ENCODE measurements at places on chromosomes 2 and 18.

- peak; percentile 98 for DNase-seq
These were observed 66.6 kb downstream of the MTCL1 start for GRCh38 chr18:8771930-8772329.

GRCh38 chr18:61900504-61901281 lies 7.9 kb upstream of the RNF152 start:
- DNase-seq, result no peak

DNA sequence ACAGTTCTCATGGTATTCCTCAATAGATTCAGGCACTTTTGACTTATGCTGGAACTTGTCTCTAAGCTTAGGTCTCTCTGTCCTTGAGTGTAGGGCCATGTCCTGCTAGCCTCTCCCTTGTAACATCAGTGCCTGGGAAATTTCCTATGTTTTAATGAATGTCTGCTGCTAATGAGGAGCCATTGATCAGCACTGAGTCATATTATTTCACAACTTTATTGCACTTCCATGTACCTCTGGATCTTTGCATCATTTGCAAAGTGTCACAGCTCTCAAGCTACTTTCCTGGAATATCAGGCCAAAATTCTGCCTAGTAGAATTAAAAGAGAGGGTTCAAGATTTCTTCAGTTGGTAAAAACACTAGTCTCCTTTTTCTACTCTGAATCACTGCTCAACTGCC lies 102.5 kb downstream of the GAREM1 start:
- no peak for DNase-seq

DNA sequence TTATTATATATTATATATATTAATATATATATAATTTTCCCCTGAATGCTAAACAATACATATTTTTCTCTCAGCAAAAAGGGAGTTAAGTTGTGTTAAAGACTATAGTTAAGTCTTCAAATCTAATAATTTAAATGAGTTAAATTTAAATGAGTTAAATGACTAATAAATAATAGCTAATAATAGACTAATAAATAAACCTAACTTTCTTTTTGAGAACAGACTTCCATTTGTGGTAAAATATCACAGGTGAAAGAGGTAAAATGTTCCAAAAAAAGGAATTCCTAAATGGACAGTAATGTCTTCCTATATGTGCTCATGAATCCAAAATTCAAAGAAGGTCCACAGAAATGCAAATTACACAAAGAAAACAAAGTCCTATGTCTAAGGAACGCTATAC lies 74.6 kb downstream of the SLC25A12 start:
- DNase-seq, result no peak

GRCh38 chr2:173588931-173589369 lies 234.3 kb downstream of the CDCA7 start:
- no peak for DNase-seq

DNA sequence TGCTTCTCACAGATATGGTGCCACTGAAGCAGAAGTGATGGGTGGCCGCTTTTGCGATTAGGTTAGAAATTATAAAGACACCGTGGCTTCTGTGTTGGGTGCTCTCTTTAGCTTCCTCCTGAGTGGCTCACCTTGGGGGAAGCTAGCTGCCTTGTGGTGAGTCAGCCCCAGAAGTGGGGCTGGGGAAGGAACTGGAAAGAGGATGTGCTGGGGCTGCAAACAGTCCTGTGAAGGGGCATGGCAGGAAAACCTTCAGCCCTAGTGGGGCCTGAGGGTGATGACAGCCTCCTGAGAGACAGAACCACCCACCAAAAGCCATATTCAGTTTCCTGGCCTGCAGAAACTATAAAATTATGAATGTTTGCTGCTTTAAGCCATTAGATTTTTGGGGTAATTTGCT lies 8.9 kb upstream of the ASB18 start:
- no peak for DNase-seq

- DNase-seq, result no peak
These were observed 624.5 kb downstream of the NR4A2 start for GRCh38 chr2:155708071-155708470.

DNA sequence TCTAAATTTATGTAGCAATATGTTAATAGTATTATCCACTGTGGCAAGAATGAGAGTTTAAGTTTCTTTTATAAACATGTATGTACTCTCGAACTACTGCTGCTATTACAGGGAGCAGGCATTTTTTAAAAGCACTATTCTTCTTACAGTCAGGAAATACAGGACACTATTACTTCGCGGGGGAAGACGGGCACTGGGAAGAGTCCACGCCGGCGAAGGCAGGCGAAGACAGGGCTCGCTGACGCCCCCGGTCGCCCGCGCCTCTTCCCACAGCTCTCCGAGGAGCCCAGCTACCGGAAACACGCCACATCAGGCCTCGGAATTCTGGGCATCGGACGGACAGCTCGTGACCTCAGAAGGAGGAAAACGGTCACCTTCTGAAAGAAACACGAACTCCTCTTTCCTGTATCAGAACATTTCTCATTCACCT lies 90.2 kb downstream of the FAM161A start:
- peak; percentile 63 for DNase-seq

DNA sequence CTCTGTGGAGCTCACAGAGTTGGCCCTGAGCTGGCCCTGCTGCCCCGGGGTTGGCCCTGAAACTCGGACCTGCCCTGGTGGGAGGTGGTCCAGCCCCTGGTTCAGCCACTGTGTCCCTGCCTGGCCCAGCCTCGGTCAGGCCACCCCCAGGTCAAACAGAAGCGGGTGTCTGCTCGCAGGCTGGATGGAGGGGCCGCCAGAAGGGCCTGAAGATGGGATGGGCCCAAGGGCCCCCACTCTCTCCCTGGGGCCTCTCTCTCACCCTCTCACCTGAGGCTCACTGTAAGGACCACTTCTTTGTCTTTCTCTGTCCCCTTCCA lies 25.1 kb upstream of the B3GNT7 start:
- DNase-seq, result no peak

DNA sequence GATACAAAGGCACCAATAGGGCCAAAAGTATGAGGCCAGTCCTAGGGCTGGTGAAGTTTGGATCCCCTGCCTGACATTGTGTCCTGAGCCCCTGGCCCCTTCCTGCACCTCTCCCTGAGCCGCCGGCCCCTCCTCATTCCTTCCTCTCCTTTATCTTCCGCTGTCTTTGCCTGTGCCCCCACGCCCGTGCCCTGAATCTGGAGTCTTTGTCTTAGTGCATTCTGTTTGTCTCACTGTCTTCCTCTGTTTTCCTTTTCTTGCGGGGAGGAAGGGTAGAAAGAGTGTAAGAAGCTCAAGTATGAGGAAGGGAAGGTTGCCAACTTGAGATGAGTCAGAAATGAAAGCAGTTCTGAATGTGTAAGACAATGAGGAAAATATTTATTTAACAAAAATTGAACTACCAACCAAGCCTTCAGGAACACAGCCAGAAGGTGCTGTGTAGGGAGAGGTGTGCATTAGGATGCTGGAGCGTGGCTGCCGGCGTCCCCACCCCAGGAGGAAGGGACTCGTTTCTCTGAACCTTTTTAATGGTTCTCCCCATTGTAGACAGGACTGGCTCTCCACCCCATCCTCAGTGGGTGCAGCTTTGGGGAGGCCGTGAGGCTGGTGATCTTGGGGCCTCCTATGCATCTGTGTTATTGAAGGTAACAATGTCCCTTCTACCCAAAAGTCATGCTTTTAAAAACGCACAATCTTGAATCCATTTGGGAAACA lies 133.1 kb downstream of the NEDD4L start:
- DNase-seq, result peak; percentile 49

- no peak for DNase-seq
These were observed 100.9 kb upstream of the TEX51 start for GRCh38 chr2:126797622-126798275.

DNA sequence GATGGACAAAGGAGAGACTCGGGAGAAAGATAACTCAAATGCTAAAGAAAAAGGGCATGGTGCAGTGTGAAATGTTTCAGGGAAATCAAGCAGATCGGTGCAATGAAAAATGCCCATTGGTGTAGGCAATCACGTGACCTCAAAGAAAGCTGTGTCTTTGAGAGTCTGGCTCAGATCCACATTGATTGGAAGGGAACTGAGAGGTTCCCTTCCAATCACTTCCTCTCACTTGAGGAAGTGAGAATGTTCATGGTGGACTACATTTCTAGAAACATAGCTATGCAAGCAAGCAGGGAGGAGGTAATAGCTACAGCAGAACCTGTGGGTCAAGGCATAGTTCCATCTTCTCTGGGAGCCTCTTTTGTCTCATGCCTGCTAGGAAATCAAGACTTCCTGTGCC lies 187.4 kb downstream of the LPIN1 start:
- no peak for DNase-seq

DNA sequence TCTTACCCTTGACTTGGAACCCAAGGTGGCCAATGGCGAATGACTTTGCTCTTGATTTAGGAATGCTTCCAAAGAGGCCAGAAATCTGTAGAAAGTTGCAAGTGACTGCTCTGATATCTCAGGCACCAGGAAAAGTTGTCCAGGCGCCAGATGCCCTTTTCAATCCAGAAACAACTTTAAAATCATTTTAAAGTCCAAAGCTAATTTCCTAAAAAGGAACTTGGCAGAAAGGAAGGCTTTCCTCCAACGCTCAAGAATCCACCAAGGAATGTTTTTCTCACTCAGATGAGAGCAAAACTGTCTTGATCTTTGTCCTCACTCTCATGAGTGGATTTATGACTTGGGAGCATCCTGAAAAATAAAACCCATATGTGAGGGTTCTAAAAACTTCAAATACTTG lies 5.3 kb downstream of the NGEF start:
- DNase-seq, result no peak

GRCh38 chr18:3906116-3906750 lies 456.3 kb downstream of the TGIF1 start:
- DNase-seq, result no peak

DNA sequence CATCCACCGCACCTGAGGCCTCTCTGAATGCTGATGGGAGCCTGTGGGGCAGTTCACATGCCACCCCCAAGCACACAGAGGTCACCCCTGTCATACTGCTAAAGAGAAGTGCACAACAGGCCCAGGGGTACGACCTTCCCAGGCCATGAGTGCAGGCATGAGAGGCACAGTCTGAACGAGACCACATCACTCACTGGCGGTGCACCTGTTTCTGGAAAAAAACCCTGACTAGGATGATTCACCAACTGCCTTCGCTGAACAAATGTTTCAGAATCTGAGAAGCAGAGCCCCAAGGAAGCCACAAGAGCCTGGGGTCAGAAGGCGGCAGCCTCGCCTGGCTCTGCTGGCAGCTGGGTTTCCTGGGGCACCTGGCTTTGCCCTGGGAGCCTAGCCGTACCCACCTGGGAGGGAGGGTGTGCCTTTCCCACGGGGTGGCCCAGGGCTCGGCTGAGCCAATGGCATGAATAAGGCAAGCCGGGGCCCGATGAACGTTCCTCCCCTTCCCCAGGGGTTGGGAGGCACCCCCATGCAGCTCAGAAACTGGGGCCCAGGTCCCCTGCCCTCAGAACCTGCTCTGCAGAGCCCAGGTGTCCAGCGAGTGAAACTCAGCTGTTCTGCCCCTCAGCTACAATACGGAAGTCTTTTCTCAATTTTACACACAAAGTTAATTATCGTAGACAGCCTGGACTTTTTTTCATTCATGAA lies 73.8 kb downstream of the HDAC4 start:
- no peak for DNase-seq

DNA sequence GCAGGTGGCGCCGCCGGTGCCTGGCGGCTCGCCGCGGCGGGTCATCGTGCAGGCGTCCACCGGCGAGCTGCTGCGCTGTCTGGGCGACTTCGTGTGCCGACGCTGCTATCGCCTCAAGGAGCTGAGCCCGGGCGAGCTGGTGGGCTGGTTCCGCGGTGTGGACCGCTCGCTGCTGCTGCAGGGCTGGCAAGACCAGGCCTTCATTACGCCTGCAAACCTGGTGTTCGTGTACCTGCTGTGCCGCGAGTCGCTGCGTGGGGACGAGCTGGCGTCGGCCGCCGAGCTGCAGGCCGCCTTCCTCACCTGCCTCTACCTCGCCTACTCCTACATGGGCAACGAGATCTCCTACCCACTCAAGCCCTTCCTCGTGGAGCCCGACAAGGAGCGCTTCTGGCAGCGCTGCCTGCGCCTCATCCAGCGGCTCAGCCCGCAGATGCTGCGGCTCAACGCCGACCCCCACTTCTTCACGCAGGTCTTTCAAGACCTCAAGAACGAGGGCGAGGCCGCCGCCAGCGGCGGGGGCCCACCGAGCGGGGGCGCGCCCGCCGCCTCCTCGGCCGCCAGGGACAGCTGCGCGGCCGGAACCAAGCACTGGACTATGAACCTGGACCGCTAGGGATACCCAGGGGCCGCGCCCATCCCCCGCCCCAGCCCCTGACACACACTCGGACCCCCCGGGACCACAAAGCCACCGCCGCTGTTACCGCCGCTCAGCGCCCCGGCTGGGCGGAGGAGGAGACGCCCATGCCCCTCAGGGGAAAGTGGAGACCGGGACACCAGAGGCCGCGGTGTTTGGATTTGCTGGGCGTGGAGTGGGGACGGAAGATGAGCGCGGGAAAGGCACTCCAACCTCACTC lies 1.1 kb downstream of the CDK5R2 start:
- DNase-seq, result no peak

- DNase-seq, result no peak
These were observed 66.3 kb downstream of the NCKAP1 start for GRCh38 chr2:182971820-182972547.

All from NCI-H446 (cell line).